Activated naive CD4-positive, alpha-beta T cell treated with anti-CD3 and anti-CD28 coated beads, Interleukin-2, amount 50 U/mL, for 16 hours (primary cell): ENCODE measurements at places on chromosomes 2 and 18.

GRCh38 chr2:210544007-210544590, 12.3 kb upstream of the CPS1 start:
- DNase-seq: no peak

- DNase-seq: no peak
Measured at GRCh38 chr2:231360401-231360800, 35.1 kb upstream of the B3GNT7 start.

- DNase-seq: no peak
Measured at GRCh38 chr2:235851828-235852525, 316.2 kb downstream of the GBX2 start.

DNA sequence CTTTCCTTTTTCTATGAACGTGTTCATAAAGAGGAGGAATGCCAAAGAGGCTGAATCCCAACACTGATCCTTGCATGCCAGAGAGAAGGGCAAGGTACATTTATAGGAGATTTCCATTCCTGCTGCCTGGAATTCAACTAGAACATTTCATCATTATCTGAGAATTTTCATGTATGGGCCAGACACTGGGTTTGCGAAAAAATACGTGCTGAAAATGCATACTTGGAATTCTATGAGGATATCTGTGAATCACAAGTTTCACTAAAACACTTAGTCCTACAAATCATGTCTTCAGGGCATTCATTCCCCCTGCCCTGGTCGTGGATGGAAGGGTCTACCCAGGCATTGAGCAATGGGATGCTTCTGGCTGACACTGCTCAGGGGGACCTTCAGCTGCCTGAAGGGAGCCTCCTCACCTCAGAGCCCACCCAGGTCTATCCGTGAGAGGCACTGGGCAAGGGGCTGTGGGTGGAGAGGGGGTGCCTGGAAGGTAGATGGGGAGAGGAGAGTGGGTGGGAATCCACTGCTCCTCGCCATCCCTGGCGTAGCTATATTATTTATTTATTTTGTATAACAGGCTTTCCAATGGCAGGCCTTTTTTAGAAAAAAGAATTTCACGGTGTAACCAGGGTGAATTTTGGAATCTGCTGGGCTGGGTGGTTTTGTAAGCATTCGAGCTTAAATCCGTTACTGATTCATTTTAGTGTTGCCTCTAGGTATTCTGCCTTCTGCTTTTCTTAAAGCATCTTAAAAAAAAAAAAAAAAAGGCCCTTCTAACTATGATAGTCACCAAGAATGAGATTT, 560.6 kb upstream of the ID2 start:
- DNase-seq: no peak

- DNase-seq: no peak
Measured at GRCh38 chr2:175684466-175684865, 317.6 kb downstream of the LNPK start.

DNA sequence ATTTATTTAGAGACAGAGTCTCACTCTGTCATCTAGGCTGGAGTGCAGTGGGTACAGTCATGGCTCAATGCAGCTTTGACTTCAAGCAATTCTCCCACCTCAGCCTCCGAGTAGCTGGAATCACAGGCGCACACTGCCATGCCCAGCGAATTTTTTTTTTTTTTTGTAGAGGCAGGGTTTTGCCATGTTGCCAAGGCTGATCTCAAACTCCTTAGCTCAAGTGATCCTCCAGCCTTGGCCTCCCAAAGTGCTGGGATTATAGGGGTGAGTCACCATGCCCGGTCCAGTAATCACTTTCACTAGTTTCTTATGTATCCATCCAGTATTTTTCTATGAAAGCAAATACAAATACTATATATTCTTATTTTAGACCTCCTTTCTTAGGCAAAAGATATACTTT, 24.0 kb downstream of the PRKAG3 start:
- no peak for DNase-seq

- no peak for DNase-seq
Measured at GRCh38 chr18:63909870-63910269, 2.1 kb downstream of the SERPINB10 start.

- DNase-seq: no peak
Measured at GRCh38 chr2:70935468-70936164, at the start of gene ATP6V1B1. TSS of gene ATP6V1B1 (plus strand) at chr2:70935900. CDS start at chr2:70935955, 55 bp downstream.

DNA sequence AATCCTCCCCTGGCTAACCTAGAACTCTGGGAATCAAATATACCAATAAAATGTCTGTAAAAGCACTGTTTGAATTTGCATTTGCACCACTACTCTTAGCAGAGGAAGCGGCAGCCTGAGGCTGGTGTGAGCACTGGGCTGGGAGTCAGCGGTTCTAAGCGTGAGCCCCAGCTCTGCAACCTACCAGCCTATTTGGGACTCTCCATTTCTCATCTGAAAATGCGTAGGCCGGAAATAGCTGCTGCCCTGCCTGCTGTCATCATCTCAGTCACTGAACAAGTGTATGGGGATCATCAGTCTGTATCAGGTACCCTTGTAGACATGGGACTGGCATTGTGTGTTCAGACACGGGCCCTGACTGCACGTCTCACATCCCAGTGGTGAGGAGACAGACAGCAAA, 194.3 kb downstream of the ANKRD30B start:
- no peak for DNase-seq

DNA sequence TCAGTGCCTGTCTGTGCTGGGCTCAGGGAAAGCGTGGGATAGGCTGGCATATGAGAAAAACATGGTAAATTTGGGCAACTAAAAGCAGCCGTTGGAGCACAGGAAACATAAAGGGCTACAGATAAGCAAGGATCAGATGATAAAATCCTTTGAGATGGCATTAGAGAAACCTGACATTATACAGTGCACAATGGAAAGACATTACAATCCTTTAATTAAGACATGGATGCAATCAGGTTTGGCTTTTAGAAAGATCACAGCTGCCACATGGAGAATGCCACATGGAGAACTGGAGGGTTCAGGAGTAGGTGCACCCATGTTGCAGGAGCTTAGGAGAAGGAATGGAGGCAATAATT, 117.3 kb downstream of the CDC42EP3 start:
- DNase-seq: no peak

- no peak for DNase-seq
Measured at GRCh38 chr2:29726976-29727375, 194.4 kb downstream of the ALK start.
